ENCODE measurements at places on chromosomes 7 and 10.

DNA sequence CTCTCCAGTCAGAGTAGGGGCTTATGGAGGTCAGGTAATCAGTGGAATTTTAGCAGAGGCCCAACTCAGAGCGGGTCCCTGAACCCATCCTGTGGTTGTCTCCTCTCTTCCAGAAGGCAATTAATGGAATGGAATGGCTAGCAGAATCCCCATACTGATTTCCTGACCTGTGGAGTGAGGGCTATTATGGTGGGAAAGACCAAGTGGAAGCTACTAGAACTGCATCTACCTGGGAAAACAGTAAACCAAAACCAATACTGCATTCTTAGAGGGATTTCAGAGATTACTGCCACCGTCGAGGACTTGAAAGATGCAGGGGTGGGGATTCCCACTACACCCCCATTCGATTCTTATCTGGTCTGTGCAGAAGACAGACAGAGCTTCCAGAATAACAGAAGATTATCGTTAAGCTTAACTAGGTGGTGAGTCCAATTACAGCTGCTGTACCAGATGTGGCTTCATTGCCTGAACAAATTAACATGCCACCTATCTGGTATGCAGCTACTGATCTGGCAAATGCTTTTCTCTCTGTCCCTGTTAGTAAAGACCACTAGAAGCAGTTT, 73.2 kb downstream of the LMBR1 start:
- DNase-seq = no peak

GRCh38 chr7:116195451-116195850, 14.9 kb upstream of the TES start:
- no peak for DNase-seq

DNA sequence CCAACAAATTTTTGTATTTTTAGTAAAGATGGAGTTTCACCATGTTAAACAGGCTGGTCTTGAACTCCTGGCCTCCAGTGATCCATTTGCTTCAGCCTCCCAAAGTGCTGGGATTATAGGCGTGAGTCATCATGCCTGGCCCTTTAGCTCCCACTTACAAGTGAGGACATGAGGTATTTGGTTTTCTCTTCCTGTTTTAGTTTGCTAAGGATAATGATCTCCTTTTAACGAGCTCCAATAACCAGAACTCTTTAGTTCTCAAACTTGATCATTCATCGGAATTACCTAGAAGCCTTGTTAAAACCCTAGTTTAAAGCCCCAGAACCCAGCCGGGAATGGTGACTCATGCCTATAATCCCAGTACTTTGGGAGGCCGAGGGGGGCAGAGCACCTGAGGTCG, 481.4 kb downstream of the TYW1 start:
- DNase-seq = no peak

DNA sequence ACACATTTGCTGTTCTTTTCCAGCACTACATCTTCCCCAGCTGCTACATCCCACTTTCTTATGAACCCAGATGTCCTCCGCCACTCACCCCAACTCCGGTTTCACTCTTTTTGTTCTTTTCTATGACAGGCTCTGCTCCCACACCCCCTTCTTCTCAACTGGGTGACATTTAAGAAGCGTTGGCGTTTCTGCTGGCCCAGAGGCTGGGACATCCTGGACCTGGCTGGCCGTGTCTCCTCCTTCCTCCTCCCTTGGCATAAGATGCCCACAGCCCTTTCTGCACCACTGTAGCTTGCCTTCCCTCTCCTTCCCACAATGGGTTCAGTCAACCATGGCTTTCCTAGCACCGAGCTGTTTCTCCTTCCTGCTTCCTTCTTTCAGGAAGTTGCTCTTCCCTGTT, 9.4 kb upstream of the CALML5 start:
- DNase-seq = no peak

DNA sequence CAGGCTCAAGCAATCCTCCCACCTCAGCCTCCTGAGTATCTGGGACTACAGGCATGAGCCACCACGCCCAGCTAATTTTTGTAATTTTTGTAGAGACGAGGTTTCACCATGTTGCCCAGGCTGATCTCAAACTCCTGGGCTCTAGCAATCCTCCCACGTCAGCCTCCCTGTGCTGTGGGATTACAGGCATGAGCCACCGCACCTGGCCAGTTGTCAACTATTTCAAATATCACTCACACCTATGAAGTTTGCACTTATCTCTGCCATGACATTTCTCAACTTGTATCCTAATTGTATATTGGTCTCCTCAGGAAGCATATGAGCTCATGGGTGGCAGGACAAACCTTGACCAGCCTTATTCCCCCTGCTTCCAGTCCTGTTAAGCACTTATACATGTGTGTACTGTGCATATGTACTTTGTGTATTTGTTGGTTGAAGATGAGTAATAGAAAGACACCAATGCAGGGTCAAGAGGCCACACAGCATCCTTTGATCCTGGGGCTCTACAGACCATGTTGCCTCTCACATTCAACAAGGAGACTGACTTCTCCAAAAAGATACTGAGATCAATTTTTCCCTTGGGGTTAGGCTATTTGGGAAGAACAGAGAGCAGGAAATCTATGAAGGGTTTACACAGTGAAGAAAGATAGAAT, 82.2 kb downstream of the SLC16A9 start:
- DNase-seq = no peak

DNA sequence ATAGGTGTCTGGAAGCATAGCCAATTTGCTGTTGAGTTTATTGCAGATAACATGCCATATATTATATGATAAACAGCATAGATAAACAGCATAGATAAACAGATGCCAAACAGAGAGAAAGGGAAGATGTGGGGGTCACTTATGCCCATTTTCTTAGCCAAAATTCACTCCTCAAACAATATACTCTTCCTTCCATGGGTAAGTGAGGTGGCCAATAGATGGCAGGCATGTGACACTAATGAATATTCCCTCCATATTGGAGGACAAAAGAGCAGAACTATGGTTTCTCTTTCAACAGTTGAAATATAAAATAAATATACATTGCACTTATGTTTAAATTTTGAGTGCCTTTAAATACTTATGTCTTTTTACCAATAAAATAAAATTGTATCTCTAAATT, 1212.8 kb downstream of the REEP3 start:
- no peak for DNase-seq

DNA sequence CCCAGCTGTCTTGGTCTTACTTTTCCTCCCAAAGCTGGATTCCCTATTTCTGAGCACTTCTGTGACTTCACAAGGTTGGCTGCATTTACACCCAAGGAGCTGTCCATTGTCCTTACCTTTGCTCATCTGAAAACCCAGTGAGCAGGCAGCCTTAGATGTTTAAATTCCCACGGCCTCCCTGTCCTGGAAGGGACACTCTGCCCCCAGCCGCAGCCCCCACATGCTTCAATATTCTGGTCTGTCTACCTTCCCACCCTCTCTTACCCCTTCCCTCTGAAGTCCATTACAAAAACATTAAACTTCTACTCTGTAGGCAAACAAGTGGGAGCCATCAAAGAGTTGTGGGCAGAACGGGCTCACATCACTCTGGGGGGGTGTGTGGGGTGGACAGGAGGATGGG, 73.8 kb upstream of the EFCAB10 start:
- DNase-seq = no peak

GRCh38 chr7:21029006-21029405, 242.3 kb upstream of the SP8 start:
- DNase-seq = no peak

GRCh38 chr10:31554556-31554955, 235.5 kb downstream of the ZEB1 start:
- DNase-seq = no peak

- no peak for DNase-seq
These were observed 45.1 kb downstream of the PTN start for GRCh38 chr7:137298464-137298794.

- peak; percentile 49 for DNase-seq
These were observed 205.2 kb downstream of the PRPF18 start for GRCh38 chr10:13792006-13792405.

GRCh38 chr7:25288556-25289307, 60.4 kb upstream of the NPVF start:
- no peak for DNase-seq

GRCh38 chr7:47477191-47478016, 104.5 kb downstream of the TNS3 start:
- peak; percentile 86 for DNase-seq

DNA sequence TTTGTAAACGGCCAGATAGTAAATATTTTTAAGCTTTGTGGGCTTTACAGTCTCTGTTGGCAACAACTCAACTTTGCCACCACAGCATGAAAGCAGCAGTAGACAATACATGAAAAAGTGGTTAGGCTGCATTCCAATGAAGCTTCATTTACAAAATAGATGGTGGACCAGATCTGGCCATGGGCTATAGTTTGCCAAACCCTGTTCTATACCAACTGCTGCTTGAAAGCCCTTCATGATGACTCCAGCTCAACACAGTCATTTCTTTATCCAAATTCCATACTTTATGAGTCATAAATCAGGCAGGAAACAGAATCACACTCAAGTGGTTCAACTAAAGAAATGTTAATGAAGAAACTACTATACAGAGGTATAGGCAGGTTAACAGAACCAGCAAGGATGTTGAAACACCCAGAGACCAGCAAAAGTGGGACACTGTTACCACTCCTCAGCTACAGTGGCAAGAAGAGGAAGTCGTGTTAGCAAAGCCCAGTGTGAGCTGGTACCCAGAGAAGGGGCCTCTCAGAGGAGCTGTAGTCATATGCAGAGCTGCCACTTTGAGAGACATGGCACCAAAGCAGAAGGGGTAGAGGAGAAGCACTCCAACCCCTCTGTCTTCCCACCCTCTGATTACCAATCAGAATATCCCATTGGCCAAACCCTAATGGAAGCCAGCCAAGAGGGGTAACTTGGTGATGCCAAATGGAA, 72.5 kb downstream of the PRLHR start:
- DNase-seq = no peak

DNA sequence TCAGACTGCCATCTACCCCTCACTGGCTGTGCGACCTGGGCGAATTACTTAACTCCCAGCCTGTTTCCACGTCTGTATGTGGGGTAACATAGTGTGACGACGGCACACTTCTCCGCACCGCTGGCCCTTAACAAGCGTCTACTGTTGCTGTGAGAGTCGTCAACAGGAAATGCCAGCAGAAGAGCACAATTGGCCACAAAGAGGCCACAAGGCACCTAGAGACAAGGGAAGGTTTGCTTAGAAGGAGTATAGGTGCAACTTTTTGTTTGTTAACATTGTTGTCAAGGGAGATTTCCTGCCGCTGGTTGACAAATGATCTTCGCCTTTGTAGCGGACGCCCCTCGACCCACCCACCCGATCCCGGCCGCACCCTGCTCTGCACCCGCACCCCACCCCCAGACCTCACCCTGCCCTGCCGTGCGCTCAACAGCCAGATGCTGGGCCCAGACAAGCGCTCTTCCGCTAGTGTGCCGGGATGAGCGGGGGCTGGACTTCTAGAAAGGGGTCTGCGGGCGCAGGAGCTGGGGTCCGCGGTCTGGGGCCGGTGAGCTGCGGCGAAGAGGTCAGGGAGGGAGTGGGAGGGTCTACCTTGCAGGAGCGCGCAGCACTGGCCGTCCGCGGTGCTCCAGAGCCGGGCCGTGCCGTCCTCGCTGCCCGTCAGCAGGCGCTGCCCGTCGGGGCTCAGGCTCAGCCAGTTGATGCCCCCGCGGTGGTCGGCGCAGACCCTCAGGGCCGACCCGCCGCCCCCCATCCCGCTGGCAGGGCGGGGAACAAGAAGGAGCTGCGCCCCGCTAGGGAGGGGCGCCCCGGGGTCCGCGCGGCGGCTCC, 785 bp downstream of the WDR86 start:
- DNase-seq = no peak

- no peak for DNase-seq
These were observed 79.5 kb downstream of the DIP2C start for GRCh38 chr10:609868-610545.

DNA sequence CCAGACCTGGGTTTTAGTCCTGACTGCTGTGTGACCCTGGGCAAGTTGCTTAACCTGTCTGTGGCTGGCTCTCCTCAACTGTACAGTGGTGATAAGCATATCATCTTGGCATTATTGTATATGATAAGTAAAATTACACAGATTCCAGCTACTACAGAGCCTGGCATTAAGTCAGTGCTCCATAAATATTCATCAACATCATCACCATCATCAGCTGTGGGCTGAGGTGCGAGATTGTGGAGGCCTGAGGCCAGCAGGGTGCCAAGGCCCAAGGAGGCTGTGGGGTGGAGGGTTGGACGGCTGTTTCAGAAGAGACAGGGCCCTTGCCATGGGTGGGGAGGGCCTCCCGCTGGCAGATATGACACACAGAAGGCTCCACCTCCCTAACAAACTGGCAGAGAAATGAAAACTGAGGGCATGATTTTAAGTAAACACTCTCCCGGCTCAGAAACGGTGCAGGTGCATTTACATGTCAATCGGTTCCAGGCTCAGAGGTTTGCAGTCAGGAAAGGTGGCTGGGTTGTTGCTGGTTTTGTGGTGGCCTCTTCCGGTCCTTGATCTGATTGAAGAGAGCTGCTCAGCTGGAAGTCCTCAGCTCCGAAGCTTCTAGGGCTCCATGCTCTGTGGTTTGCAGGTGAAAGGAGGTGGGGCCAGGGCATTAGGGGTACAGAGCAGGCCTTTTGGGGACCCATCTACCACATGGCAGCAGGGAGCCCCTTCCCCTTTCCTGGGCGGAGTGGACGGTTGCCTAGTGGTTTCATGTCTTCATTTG, 10.2 kb downstream of the CRYGN start:
- DNase-seq = no peak

DNA sequence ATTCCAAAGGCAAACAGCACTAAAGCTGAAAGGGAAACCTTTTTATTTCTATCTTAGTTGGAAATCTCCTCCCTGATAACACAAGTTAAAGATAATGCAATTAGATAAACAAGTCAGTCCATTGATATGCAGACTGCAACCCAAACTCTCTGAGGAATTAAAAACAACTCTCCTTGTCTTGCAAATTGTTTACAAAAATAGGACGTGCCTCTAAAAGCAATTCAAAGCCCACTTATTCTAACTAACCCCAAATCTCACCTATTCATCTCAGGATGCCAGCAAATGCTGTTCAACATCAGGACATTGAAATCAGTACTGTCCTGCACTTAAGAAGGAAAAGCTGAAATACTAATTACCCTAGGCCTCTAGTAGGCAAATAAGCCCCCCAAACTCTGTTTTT, 12.8 kb downstream of the SHTN1 start:
- DNase-seq = no peak

DNA sequence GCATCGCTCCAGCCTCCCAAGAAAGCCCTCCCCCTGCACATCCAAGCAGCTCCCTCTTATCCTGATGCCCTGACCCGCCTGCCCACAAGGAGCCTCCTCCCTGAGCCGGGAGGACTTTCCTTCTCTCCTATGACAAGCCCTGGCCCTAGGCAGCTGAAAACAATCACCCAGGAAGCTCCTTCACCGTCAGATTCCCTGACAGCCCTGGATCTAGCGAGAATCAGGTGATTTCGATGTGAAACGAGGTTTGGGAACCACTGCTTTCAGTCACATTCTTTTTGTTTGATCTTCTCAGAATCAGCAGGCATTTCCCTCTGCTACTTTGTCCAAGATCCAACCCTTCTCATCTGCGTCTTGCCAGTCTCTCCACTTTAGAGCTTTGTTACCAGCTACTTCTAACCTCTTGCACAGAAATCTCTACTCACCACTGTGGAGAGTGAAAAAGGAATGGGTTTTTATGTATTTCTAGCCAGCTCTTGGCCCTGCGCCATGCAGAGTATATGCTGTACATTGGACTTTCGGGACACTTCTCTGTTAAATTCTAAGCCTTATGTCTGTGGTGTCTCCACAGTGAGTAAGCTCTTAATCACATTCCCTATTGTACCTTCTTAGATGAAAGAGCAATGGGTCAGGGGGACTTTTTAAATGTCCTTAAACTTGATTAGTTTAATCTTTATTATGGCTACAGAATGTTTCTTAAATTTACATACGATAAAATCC, 253.2 kb upstream of the C7orf33 start:
- no peak for DNase-seq

- DNase-seq = no peak
These were observed 15.6 kb downstream of the ZRANB1 start for GRCh38 chr10:124957404-124957947.
